ENCODE measurements at places on chromosomes 4 and X.

- no peak for DNase-seq
Observed at GRCh38 chrX:103153661-103154060, 60.7 kb upstream of the NXF3 start.

GRCh38 chrX:143757887-143758286 lies 37.3 kb upstream of the SPANXN2 start:
- DNase-seq: no peak

DNA sequence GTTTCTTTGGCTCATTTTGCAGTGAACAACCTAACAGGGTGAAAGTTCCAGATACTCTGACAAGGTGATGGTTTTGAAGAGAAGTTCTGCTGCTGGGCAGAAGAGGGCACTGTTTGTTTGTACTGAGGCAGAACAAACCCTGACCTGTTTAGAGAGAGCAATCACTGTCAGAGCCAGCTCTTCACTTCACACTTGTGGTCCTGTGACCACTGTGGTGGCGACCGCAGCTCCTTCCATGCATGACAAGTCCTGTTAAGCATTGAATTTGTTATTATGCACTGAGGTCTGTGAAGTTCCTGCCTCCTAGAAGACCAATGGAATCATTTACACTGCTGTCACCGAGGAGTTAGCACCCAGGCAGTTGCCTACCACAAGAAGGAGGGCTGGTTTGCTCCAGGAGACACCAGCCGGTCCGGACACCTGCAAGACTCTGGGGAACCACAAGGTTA lies 86.6 kb downstream of the ZNF330 start:
- DNase-seq: peak; percentile 15

GRCh38 chr4:3207531-3208037 lies 41.4 kb upstream of the MSANTD1 start:
- no peak for DNase-seq

DNA sequence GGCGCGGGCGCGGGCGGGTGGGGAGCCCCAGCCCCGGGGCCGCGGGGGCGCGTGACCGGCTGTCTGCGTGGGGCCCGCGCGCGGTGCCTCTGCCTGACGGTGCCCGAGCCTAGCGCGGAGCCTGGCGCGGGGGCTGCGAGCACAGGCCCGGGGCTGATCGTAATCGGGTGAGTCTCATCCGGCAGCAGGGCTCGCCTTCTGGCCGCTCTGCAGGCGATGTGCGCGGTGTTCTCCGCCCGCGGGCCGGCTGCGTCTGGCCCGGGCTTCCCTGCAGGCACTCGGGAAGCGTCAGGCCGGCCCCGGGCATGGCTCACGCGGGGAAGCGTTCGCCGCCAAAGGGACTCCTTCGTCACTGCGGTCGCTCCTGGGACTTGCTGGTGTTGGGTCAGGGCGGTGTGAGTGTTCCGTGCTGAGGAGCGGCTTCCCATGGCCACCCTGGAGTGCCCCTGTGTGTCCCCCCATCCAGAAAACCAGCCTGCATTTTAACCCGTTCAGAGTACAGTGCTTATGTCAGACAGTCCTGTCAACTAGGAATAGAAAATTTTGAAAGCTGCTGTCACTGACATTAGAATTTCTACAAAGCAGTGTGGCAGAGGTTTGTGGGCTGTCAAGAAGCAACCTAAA lies 40.6 kb downstream of the FAM149A start:
- peak; percentile 7 for DNase-seq

- no peak for DNase-seq
Observed at GRCh38 chrX:11899091-11899490, 141.1 kb downstream of the MSL3 start.

DNA sequence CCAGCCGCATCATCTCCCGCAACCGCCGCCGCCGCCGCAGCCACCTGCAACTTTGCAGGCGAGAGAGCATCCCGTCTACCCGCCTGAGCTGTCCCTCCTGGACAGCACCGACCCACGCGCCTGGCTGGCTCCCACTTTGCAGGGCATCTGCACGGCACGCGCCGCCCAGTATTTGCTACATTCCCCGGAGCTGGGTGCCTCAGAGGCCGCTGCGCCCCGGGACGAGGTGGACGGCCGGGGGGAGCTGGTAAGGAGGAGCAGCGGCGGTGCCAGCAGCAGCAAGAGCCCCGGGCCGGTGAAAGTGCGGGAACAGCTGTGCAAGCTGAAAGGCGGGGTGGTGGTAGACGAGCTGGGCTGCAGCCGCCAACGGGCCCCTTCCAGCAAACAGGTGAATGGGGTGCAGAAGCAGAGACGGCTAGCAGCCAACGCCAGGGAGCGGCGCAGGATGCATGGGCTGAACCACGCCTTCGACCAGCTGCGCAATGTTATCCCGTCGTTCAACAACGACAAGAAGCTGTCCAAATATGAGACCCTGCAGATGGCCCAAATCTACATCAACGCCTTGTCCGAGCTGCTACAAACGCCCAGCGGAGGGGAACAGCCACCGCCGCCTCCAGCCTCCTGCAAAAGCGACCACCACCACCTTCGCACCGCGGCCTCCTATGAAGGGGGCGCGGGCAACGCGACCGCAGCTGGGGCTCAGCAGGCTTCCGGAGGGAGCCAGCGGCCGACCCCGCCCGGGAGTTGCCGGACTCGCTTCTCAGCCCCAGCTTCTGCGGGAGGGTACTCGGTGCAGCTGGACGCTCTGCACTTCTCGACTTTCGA lies 654 bp downstream of the ATOH1 start:
- no peak for DNase-seq

DNA sequence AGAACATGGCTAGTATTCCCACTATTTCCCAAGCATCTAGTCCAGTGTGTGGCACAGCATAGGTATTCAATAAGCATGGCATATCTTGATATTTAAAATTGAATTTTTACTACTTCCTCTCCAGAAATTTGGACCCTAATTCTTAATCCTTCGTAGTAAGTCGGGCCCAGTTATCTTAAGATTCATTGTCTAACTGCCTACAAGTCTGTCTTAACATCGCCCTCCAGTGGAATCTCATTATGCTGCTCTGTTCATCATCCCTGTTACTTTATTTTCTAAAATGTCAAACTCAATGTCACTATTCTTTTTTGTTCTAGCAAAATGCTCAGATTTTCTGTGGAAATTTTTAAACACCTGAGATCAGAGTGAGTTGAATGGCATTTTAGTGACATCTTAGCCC lies 606.2 kb downstream of the KLHL13 start:
- DNase-seq: no peak

- no peak for DNase-seq
Observed at GRCh38 chr4:3294401-3295241, 1.8 kb downstream of the RGS12 start.

- DNase-seq: no peak
Observed at GRCh38 chrX:106177106-106177981, 9.2 kb downstream of the PWWP3B start.

GRCh38 chr4:182175788-182176519 lies 67.2 kb upstream of the TENM3 start:
- no peak for DNase-seq

- DNase-seq: no peak
Observed at GRCh38 chr4:41339812-41340809, 83.4 kb downstream of the UCHL1 start.

DNA sequence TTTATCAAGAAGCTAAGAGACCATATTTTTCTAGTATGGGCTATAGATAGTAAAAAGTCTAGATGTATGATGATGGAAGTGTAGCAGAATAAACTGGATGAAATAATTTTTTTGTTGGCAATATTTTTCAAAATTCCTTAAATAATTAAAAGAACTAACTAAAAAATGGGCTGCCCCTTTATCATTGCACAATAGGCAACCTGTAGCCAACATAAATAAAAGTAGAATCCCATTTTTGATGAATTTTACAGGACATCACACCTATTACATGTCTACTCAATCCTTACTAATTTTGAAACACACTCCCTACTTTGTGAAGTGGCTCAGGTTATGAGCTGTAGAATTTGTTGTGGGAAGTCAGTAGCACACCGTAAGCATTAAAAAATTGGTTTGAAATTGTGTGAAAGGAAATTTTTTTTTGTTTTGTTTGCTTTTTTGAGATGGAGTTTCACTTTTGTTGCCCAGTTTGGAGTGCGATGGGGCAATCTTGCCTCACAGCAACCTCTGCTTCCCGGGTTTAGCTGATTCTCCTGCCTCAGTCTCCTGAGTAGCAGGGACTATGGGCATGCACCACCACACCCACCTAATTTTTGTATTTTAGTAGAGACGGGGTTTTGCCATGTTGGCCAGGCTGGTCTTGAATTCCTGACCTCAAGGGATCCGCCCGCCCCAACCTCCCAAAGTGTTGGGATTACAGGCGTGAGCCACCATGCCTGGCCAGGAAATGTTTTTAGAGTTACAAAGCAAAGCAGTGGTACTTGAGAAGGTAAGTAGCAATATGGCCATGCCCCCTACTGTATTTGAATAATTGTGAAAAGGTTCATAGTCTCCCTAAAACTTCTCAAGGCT lies 8.9 kb upstream of the RUFY3 start:
- DNase-seq: no peak

GRCh38 chr4:188955066-188955465 lies 815.8 kb downstream of the TRIML1 start:
- no peak for DNase-seq

DNA sequence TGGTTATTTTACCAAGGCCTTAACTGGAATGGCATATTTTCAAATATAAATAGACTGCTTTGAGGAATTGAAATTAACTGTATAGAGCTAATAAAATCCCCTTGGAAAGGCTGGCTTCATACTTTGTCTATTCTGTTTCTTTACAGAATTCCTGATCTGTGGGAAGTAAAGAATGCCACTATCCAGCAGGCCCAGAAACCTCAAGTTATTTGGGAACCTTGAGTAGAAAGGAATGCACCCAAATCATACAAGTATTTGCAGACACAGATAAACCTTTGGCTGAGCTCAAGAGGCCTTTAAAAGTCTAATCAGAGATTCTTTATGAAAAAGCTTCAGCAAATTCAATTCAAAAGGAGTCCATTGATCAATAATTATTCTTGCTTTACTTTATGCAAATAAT lies 975.7 kb upstream of the PABPC4L start:
- DNase-seq: no peak

GRCh38 chr4:36133086-36133485 lies 111.2 kb downstream of the ARAP2 start:
- DNase-seq: no peak

GRCh38 chr4:23981328-23981727 lies 91.5 kb upstream of the PPARGC1A start:
- no peak for DNase-seq

DNA sequence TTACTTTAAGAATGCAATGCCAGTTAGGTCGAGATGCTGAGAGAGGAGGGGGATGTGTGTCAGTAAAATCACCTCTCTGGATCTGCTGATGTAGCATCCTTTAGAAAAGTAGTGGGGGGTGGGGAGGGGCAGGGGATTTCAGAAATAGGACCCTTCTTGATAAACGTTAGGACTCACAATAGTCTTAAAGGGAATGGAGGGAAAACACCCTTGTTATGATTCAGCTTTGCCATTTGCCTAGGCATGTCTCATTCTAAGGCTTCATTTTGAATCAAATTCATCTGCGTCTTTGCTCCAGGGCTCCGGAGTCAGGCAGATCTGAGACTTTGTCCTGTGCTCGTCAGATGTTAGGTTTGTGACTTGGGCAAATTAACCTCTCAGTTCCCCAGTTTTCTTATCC lies 879 bp downstream of the SH2D1A start:
- DNase-seq: no peak

DNA sequence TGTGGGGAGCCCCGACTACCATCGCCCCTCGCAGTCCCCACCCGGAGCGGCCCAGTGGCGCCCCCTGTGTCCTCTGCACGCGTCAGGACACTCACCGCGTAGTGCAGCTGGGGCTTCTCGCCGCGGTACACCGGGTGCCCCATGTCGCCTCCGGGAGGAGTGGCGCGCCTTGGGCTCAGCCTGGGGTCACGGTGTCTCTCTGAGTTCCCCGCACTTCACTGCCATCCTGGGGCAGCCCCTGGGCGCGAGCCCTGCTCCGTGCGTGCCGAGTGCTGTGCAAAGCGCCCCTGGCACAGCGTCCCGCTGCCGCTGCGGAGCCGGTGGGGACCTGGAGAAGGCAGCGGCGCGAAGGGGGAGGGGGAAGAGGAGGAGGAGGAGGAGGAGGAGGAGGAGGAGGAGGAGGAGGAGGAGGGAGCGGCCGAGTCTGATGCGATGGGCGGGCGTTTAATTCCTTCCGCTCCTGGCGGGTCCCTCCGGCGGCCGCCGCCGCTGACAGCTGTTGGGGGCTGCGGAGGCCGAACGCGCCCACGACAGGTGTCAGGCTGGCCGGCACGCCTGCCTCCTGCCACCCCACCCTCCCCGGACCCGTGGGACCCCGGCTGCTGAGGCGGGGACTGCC lies 134.3 kb downstream of the AMELX start:
- no peak for DNase-seq

GRCh38 chr4:82930848-82931755 lies 30.6 kb downstream of the THAP9 start:
- no peak for DNase-seq

GRCh38 chr4:26031704-26032103 lies 117.7 kb downstream of the SMIM20 start:
- DNase-seq: no peak

DNA sequence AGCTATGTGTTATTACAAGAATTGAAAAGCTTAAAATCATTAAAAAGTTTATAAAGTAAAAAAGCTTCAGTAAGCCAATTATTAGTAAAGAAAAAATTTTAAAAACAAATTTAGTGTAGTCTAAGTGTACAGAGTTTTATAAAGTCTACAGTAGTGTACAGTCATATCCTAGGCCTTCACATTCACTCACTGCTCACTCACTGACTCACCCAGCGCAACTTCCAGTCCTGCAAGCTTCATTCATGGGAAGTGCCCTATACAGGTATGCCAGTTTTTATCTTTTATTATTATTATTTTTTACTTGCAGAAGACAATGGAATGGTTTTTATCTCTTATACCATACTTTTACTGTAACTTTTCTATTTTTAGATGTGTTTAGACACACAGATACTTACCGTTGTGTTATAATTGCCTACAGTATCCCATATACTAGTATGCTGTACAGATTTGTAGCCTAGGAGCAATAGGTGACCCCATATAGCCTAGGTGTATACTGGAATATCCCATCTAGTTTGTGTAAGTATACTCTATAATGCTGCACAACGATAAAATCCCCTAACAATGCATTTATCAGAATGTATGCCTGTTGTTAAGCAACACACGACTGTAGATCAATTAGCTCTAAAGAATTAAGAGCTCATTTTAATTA lies 230.7 kb downstream of the DCLK2 start:
- DNase-seq: no peak

- DNase-seq: no peak
Observed at GRCh38 chr4:60250657-60251056, 949.5 kb upstream of the ADGRL3 start.

- no peak for DNase-seq
Observed at GRCh38 chr4:19254486-19254885, 997.2 kb upstream of the SLIT2 start.

DNA sequence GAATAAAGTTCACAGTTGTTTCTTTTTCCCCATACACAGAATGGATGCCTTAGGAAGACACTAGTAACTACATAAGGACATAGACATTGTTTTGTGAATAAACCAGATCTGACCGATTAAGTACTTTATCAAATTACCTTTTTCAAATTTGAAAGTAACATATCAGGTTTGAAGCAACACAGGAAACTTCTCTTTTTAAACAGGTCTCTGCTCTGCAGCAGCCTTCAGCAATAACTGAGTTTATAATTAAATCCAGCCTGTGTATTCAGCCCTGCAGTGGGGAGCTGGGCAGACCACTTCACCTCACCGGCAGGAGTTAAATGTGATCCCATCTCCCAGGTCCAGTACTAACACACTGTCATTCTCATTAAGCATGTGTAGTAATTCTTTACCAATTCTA lies 68.3 kb upstream of the ATOH1 start:
- no peak for DNase-seq

Data from stimulated activated CD4-positive, alpha-beta T cell treated with anti-CD3 and anti-CD28 coated beads, Interleukin-15, amount 100 ng/mL, for 1 hour (primary cell).